ENCODE measurements at places on chromosomes 5 and 9.

DNA sequence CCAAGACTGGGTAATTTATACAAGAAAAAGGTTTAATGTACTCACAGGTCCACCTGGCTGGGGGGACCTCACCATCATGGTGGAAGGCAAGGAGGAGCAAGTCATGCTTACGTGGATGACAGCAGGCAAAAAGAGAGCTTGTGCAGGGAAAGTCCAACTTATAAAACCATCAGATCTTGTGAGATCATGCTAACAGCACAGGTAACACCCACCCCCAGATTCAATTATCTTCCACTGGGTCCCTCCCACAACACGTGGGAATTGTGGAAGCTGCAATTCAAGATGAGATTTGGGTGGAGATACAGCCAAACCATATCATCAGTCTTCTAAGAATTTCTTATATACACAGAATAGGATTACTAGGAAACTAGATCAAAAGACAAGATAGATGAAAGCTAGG, 555.6 kb downstream of the PRR16 start:
- DNase-seq = no peak

- no peak for DNase-seq
Measured at GRCh38 chr9:19378164-19378563, 1.9 kb downstream of the RPS6 start.

DNA sequence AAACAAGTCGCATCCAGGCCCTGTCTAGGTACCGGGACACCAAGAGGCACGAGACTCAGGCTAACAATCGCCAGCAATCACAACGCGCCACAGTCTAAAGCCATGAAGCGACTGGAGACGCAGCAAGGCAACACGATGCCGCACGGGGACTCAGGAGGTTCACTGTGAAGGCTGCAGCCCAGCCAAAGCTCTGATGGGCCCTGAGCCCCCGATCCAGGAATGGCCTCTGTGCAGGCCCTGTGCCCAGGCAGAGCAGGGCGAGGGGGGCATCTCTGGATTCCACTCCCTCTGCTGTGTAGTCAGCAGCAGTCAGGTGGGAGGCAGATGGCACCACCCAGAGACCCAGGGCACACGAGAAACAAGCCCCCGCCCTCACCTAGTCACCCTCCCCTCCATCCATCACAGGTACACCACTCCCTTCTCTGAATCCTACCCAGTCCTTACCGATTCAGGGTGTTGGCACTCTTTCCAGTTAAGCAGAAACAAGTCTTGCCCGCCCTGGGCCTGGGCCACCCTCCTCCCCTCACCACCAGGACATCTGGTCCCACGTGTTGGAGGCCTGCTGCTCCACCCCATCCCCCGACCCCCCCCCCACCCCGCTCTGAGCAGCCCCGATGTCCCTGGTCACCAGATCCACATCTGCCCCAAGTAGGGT, 1.1 kb downstream of the RALGDS start:
- no peak for DNase-seq

GRCh38 chr9:71916834-71917534, 5.5 kb downstream of the C9orf85 start:
- no peak for DNase-seq

DNA sequence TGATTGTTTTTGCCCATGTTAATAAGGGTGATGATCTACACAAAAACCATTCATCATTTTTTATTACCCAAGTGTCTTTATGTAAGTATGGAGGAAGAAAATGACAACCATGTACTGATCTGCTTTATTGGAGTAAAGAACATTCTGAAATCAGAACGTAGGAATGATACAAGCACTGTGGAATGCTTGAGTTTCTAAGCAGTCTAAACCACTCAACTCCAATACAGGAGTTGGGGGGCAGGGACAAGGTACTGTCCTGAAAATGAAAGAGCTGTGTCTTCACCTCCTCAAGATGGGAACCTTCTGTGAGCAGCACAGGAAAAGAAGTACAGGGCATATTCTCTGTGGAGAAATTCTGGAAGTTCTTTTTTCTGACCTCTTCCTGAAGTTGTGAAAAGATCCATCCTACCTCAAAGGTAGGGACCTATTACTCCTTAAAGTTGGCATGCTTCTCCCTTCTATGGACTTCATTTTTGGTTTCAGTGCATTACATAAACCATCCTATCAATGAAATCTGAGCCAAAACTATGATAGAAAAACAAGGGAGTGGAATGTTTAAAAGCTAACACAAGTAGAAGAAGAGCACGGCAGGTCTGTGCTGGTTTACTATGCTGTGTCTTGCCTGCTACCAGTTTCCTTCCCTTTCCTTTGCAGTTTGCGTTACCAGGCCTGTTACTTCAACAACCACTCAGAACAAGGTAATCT, 202.6 kb downstream of the SEMA5A start:
- DNase-seq = no peak

GRCh38 chr5:52886206-52886605, 98.5 kb downstream of the ITGA1 start:
- no peak for DNase-seq

DNA sequence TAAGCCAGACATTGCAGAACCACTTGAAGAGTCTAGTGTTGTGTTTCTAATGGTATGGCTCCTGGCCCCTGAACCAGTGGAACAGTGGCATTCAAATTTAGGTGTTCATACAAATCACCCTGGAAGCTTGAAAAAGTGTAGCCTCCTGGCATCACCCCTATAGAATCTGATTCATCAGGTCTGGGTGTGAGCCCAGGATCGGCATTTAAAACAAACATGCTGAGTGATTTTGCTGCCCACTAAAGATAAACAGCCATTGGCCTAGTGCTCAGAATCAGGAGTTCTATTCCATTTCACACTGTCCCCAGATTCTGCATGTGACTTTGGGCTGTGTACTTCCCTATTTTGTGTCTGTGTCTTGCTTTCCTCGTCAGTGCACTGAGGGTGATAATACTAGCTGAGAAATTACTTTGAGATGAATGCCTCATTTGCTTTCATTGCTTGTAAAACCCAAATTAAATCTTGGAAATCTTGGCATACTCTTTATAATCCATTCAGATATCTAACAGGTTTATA, 241.5 kb upstream of the CLINT1 start:
- no peak for DNase-seq

DNA sequence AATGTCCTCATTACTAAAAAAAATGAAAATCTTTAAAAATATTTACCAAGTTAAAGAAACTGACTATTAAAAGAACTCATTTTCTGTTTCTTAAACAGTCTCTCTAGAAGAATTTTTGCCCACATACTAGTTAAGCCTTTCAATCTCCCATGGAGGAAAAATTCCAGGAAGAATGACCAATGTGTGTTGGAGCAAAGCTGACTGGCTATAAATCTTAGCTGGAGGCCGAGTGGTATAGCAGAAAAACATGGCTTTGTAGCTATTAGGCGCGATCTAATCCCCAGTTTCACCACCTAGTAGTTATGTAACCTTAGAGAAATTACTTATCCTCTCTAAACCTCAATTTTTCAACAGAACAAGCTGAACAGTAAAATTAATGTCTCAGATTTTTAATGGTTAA, 135.5 kb upstream of the PRLR start:
- DNase-seq = no peak

DNA sequence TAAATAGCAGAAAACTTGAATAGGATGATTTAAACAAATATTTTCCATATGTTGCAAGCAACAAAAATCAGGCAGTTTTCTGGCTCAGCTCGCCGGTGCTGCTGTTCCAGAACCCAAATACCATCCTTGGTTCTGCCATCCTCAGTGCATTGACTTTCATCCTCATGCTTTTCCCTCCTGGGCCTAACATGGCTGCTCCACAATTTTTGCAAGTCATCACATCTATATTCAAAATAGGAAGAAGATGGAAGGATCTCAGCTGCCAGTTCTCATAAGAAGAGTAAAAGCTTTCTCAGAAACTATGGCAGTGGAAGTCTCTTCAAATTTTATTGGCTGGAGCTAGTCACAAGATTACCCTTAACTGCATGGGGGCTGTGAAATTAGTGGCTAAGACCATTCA, 136.7 kb downstream of the STARD4 start:
- DNase-seq = no peak

DNA sequence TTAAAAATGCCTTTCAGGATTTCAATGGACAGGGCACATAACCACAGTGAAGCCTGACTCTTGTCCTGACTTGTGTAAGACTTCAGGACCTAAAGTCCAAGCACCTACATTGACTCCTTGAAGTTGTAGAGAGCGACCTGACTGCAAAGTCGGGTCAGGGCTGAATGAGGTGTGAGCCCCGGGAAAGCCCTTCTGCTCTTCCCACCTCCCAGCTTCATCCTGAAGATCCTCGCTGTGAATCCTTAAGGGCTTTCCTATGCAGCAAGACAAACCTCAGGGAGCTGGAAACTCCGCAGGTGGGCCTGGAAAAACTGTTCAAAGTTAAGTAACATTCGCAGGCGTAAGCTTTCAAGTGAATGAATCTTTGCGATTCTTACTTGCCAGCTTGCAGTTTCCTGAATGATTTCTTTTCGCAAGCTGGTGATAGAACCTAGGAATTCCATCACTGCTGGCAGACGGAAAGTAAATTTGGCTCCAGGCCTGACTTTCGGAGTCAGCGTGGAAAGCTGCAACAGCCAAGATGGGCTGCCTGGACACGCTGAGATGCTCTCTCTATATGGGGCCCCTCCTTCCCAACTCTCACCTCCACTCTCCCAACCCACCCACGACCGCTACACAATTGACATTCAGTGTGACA, 10.9 kb downstream of the SEMA5A start:
- no peak for DNase-seq

DNA sequence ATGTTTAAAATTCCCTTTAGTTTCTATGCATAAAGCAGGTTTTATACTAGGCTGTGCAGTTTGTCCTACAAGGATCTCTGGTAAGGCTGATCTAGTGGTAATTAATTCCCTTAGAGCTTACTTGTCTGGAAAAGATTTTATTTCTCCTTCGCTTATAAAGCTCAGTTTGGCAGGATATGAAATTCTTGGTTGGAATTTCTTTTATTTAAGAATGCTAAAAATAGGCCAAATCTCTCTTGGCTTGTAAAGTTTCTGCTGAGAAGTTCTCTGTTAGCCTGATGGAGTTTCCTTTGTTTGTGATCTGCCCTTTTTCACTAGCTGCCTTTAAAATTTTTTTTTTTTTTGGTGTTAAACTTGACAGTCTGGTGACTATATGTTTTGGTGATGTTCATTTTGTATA, 237.1 kb upstream of the TLE4 start:
- no peak for DNase-seq

DNA sequence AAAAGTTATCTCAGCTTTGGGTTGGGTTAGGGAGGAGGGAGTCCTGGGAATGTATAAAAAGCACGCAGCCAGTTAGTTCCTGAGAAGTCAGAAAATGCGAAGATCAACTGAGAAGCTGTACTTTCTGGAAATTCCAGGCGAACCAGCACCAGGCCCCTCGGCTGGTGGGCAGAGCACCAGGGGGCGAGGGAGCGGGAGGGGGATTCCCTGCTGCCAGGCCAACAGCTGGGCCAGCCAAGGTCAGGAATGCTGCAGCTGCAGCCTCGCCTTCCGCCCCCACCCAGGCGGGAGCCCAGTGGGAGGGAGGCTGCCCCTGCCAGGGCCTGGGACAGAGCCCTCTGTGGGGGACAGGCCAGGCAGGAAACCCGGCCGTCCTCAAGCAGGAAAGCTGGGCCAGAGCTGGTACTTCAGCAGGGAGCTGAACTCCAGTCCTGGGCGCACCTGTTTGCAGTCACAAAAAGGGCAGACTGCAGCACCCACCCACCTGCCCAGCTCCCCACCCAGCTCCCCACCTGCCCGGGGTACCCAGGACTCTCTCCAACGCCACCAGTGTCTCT, 35.5 kb downstream of the VAV2 start:
- DNase-seq = no peak

GRCh38 chr9:96565671-96566497, 53.8 kb downstream of the CDC14B start:
- no peak for DNase-seq

- DNase-seq = no peak
Measured at GRCh38 chr5:111194053-111194452, 30.1 kb upstream of the CAMK4 start.

GRCh38 chr9:30628915-30629567, 1755.4 kb upstream of the ACO1 start:
- no peak for DNase-seq

GRCh38 chr9:122265149-122265915, 650 bp downstream of the MRRF start:
- no peak for DNase-seq

- DNase-seq = no peak
Measured at GRCh38 chr9:121394292-121394691, 24.2 kb upstream of the STOM start.

DNA sequence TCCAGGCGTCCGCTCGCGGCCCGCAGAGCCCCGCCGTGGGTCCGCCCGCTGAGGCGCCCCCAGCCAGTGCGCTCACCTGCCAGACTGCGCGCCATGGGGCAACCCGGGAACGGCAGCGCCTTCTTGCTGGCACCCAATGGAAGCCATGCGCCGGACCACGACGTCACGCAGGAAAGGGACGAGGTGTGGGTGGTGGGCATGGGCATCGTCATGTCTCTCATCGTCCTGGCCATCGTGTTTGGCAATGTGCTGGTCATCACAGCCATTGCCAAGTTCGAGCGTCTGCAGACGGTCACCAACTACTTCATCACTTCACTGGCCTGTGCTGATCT, 294 bp downstream of the ADRB2 start:
- DNase-seq = no peak

GRCh38 chr5:10655161-10655971, 91.5 kb downstream of the ANKRD33B start:
- no peak for DNase-seq

DNA sequence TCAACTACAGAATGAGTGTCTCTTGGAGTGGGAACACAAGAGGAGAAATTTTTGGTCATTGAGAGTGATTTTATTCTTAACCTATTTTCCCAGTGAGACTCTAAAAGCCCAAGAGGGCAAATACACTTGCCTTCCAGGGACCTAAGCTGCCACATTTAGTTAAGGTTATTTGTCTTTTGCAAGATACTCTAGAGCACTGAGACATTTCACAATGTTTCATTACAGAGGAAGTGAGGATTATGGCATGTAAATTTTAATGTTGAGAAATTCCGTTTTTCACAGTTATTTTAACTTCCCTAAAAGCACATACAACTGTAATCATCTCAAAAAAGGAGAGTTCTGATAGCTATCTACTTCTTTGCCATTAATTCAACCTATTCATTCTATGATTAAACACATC, 38.7 kb upstream of the RAB3C start:
- no peak for DNase-seq
